GM23338 (cell line): ENCODE measurements at places on chromosomes 16 and 17. TPM values are rescaled to one million over a fixed set of nuclear protein-coding genes. Genes with fewer than 3 reads are reported as not detected.

DNA sequence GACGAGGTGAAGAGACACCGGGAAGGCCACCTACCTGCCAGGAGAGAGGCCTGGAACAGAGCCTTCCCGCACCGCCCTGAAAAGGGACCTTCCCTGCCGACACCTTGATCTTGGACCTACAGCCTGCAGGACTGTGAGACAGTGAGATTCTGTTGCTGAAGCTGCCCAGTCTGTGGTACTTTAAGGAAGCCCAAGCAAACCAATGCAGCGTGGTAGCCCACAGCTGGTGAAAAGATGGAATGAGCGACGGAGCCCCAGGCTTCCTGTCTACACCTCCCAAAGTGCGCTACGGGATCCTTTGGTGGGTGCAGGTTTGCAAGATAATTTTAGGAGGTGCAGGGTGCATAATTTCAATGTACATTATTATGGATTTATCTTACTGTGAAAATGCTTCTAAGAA, 33.9 kb downstream of the TNFRSF13B start:
- DNase-seq: no peak
- no peak overlapping the region for H3K4me3 ChIP-seq
- no peaks in the 10 kb centered on the region for H3K27me3 ChIP-seq
- no peaks in the 10 kb centered on the region for H3K36me3 ChIP-seq
- no peak overlapping the region for H3K27ac ChIP-seq

DNA sequence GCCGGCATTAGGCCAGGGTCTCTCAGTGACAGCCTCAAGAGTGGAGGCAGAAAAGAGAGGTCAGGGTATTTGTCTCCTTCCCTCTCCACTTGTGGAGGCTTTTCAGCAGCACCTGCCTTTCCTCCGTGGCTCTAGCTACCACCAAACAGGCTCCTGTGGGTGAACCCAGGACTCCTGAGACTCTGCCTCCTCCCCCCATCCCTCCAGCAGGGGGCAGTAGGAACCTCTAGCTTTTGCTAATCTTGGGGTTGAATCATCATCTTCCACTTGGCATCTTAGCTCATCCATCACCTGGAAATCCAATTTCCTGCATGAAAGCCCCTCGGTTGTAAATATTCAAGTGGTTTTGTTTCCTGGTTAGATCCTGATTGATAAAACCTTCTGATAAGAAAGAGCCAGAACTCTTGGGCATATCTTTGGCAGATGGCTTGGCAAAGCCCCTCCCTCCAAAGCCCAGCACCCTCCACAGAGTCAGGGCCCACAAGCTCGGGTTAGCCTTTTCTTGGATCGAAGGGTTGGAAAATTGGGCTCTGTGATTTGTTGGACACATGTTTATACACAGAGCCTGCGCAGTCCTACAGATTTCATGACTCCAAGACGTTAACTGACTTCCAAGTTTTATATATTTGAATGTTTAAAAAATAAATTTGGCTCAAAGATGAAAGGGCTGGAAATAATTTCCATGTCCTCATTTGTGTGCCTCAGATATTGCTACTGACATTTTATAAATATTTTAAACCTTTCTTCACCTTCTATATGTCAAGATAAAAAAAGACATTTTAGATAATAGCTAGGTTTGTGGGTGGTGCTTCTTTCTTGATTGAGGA, 322.1 kb downstream of the MAP2K4 start:
- H3K27me3 ChIP-seq: no peaks in the 10 kb centered on the region
- H3K27ac ChIP-seq: no peak overlapping the region
- H3K36me3 ChIP-seq: no peaks in the 10 kb centered on the region
- no peaks in the 10 kb centered on the region for H3K4me1 ChIP-seq
- no peak overlapping the region for H3K4me3 ChIP-seq

DNA sequence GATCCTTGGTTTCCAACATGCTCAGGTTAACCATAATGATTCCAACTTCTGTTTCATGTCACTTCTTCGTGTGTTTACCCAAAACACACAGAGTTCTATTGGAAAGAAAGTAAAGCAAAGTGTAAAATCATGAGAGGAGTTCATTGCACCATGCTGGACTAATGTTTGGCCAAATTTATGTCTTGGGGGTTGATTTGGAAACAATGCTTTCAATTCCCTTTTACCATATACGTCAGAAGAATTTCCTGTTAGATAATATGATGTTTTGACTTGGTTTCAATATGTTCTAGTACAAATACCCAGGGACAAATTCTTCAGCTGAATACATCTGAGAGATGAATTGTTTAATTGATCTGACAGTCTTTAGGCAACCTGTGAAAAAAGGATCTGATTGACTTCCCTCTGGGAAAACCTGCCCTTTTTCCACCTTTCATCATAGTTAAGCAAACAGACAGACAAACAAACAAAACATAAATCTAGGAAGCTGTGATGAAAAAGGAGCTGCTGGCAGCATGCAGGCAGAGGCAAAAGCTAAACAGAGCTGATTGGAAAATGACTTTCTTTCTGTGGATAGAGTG, 26.0 kb upstream of the MPHOSPH6 start:
- H3K36me3 ChIP-seq: no peaks in the 10 kb centered on the region
- H3K27me3 ChIP-seq: no peaks in the 10 kb centered on the region
- DNase-seq: no peak
- no peak overlapping the region for H3K27ac ChIP-seq
- H3K4me1 ChIP-seq: no peaks in the 10 kb centered on the region

- DNase-seq: no peak
- no peak overlapping the region for H3K27ac ChIP-seq
- H3K4me3 ChIP-seq: no peak overlapping the region
- peaks cover 12% of the 10 kb centered on the region; the same call in 1 of the 2 replicates for H3K4me1 ChIP-seq
Measured at GRCh38 chr17:80063830-80064585, 27.6 kb downstream of the CCDC40 start.

- no peaks in the 10 kb centered on the region for H3K36me3 ChIP-seq
- no peaks in the 10 kb centered on the region for H3K27me3 ChIP-seq
- DNase-seq: no peak
- no peak overlapping the region for H3K4me3 ChIP-seq
- no peaks in the 10 kb centered on the region for H3K4me1 ChIP-seq
Measured at GRCh38 chr17:40707745-40708144, 4.2 kb upstream of the KRT24 start.

GRCh38 chr16:59201160-59201559, 467.0 kb upstream of the GOT2 start:
- no peaks in the 10 kb centered on the region for H3K27me3 ChIP-seq
- H3K36me3 ChIP-seq: no peaks in the 10 kb centered on the region
- H3K27ac ChIP-seq: no peak overlapping the region
- peak; percentile 14 for DNase-seq
- H3K4me3 ChIP-seq: no peak overlapping the region

DNA sequence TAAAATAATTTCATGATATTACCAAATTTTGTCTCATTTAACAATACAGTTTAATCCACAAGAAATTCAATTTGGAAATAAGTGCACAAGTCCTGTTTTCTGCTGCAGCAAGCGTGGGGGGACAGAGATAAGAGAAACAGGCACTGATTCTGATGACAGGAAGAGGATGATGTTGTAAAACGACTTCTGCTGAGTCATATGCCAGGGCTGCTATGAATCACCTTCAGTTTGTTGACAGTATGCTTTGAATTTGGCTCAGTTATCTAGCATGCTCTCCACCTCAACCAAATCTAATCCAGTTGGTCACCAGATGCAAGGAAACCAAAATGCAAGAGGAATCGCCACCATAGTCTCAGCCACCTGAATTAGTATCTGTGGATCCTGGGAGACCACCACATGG, 244.1 kb upstream of the MON1B start:
- H3K4me1 ChIP-seq: no peaks in the 10 kb centered on the region
- no peaks in the 10 kb centered on the region for H3K36me3 ChIP-seq
- H3K27ac ChIP-seq: no peak overlapping the region
- H3K27me3 ChIP-seq: no peaks in the 10 kb centered on the region
- no peak for DNase-seq

DNA sequence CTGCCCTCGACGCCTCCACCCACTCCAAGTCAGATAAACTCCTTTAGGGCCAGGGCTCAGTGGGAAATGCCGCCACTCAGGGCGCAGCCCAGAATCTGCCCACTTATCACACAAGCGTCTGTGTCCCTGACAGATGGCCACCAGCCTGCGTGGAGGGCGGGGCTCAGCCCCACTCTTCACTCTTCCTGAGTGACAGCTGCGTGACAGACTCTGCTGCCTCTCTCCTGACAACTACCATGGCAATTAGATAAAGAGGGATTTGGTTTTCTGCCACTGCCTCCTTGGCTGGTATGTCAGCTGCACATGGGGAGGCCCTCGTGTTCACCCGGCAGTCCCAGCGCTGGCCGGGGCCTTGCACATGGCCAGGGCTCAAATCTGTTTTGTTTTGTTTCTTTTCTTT, 96.2 kb downstream of the RTN4RL1 start:
- no peaks in the 10 kb centered on the region for H3K27me3 ChIP-seq
- no peak overlapping the region for H3K27ac ChIP-seq
- H3K4me3 ChIP-seq: no peak overlapping the region
- no peak for DNase-seq
- H3K4me1 ChIP-seq: no peaks in the 10 kb centered on the region

GRCh38 chr17:29085223-29085622, 42.3 kb downstream of the PIPOX start:
- no peaks in the 10 kb centered on the region for H3K27me3 ChIP-seq
- 0 out of 2 replicates have a peak overlapping the region, but pooled peaks have one; percentile 26 for H3K27ac ChIP-seq
- no peak overlapping the region for H3K4me3 ChIP-seq
- H3K4me1 ChIP-seq: peaks cover 22% of the 10 kb centered on the region
- H3K36me3 ChIP-seq: no peaks in the 10 kb centered on the region; the same call in 1 of the 2 replicates

GRCh38 chr17:13864521-13864920, 204.8 kb upstream of the COX10 start:
- no peaks in the 10 kb centered on the region for H3K27me3 ChIP-seq
- no peak overlapping the region for H3K4me3 ChIP-seq
- H3K4me1 ChIP-seq: 0 out of 2 replicates have a peak, but pooled peaks cover 4% of the 10 kb centered on the region
- H3K36me3 ChIP-seq: no peaks in the 10 kb centered on the region

DNA sequence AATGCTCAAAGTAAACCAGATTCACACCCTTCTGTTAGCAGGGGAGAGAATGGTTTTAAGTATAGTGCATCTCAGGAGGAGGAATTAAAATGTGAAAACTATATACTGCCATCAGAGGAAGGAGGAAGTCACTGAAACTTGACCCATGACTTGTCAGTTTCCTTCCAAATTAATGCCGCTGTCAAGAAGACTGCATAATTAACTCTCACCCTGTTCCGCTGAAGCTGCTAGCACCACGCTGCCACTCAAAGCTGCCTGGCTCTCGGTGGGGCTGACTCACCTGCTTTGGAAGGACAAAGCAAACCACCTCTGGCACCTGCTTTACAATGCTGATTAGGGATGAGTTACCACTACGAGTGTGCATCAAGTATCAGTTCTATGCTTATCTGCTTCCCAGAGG, 37.8 kb upstream of the ULK2 start:
- H3K36me3 ChIP-seq: peaks cover 47% of the 10 kb centered on the region
- H3K4me1 ChIP-seq: no peaks in the 10 kb centered on the region
- no peak overlapping the region for H3K4me3 ChIP-seq
- H3K27me3 ChIP-seq: no peaks in the 10 kb centered on the region

DNA sequence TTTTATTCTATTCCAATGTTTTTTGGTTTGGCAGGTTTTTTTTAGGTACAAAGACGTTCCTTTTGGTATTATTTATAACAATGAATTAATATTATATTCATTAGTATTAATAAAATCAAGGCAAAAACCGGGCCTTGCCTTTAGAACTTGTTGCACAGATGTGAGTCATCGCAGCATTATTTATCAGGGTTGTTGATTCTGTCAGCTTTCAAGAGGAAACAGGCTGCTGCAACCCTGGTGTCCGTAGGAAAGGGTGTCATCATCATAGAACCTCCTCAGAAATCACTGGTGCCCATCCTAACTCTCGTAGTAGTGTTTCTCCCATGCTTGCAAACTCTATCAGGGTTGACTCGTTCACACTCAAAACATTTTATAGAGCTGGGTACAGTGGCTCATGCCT, 10.2 kb upstream of the LRRC37B start:
- DNase-seq: no peak
- H3K27ac ChIP-seq: no peak overlapping the region
- H3K4me1 ChIP-seq: no peaks in the 10 kb centered on the region
- peaks cover 68% of the 10 kb centered on the region for H3K36me3 ChIP-seq
- H3K27me3 ChIP-seq: no peaks in the 10 kb centered on the region

DNA sequence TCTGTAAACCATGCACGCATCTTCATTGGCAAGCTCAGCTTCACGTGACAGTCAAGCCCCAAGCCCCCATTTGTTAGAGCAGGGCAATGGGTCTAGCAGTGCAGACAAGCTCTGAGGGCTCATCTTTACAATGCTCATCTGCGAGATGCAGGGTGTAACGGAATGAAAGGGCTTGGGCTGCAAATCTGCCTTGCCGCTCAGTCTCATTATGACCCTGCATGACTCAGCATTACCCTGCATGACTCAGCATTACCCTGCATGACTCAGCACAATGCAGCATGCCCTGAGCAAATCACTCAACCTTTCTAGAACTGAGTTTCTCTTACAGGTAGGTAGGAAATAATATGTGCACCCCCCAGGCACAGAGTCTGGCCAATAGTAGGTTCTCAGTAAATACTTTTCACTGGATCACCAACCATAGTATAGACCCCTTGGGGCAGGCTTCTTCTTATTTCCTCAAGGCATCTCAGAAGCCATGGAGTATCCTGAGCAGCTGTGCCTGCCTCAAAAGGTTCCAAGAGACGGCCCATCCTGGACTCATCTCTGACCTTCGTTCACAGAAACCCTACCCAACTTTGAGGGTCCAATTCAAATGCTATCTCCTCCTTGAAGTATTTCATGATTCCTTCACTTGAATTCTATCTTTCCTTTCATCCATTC, 391.3 kb upstream of the CDH5 start:
- no peaks in the 10 kb centered on the region for H3K4me1 ChIP-seq
- peak; percentile 8 for DNase-seq
- H3K36me3 ChIP-seq: no peaks in the 10 kb centered on the region; the same call in 1 of the 2 replicates
- H3K27me3 ChIP-seq: no peaks in the 10 kb centered on the region

- H3K4me1 ChIP-seq: peaks cover 23% of the 10 kb centered on the region; the same call in 1 of the 2 replicates
- H3K27me3 ChIP-seq: no peaks in the 10 kb centered on the region
- DNase-seq: peak; percentile 23
- H3K36me3 ChIP-seq: peaks cover 9% of the 10 kb centered on the region
- H3K27ac ChIP-seq: no peak overlapping the region
Measured at GRCh38 chr16:1968146-1968953, 1.7 kb downstream of the RNF151 start.

- no peak overlapping the region for H3K27ac ChIP-seq
- no peaks in the 10 kb centered on the region for H3K36me3 ChIP-seq
- no peaks in the 10 kb centered on the region for H3K27me3 ChIP-seq
- H3K4me3 ChIP-seq: no peak overlapping the region
Measured at GRCh38 chr17:10613775-10614513, 43.2 kb downstream of the MYH3 start.

The GH1 gene
- total RNA-seq: not detected in 2 replicates

The CMTM2 gene
- total RNA-seq: not detected in 2 replicates

The STAT5A gene
- total RNA-seq: 14.6 and 18.1 TPM in 2 replicates

The WNT3 gene
- 2.7 and 3.6 TPM in 2 replicates for total RNA-seq

The KRTAP4-7 gene
- total RNA-seq: not detected in 2 replicates

The SEPTIN12 gene
- total RNA-seq: not detected in 2 replicates

The MTHFSD gene
- total RNA-seq: 8.1 and 12.6 TPM in 2 replicates

The TRIM65 gene
- 53.8 and 54.0 TPM in 2 replicates for total RNA-seq

The LDHD gene
- 7.7 and 10.6 TPM in 2 replicates for total RNA-seq

The KRTAP3-1 gene
- total RNA-seq: not detected in 2 replicates

The ZFP90 gene
- total RNA-seq: 14.6 and 20.5 TPM in 2 replicates
